Bronchial epithelial cell (primary cell): ENCODE measurements at places on chromosomes 2 and 18. TPM values are rescaled to one million over a fixed set of nuclear protein-coding genes. Genes with fewer than 3 reads are reported as not detected.

The METTL21A gene
- total RNA-seq = 7.7 and 11.6 TPM in 2 replicates

The CYRIA gene
- total RNA-seq = 0.79 and 4.1 TPM in 2 replicates

The CCDC141 gene
- not detected in 2 replicates for total RNA-seq

The UBXN4 gene
- total RNA-seq = 36.6 and 56.1 TPM in 2 replicates

The STARD6 gene
- not detected in 2 replicates for total RNA-seq

The KLHL30 gene
- 0.26 and 0.38 TPM in 2 replicates for total RNA-seq

- DNase-seq = no peak
These were observed 10.3 kb upstream of the B3GNT2 start for GRCh38 chr2:62185475-62186155.

DNA sequence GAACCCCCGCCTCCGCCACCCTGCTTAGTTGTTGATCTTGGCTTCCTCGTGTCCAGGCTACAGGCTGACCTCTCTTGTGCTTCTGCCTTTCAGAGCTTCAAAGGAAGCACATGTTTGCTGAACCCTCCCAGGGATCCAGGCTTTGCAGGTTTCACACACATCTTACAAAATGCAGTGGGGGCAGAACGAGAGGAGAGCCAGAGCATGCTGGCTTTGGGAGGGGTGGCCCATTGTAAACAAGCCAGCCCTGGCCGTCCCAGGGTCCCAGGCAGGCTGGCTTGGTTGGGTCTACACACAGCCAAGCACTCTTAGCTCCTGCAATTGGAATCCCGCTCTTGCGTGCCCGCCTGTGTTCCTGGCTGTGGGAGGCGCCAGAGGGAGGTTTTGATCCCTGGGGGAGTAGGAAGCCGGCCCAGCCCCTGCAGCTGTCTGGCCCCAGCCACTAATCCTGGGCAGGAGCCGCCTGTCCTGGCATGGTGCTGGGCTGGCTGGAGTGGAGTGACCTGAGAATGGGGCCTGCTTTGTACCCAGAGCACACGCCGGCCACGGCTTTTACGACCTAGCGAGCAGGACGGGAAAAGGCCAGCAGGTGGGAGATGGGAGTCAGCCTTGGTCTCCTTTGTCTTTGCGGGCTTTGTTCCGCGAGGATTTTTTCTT lies 53.9 kb downstream of the SH3BP4 start:
- DNase-seq = no peak

GRCh38 chr2:8677646-8678592 lies 3.9 kb upstream of the ID2 start:
- DNase-seq = no peak

- DNase-seq = no peak
These were observed 62.6 kb downstream of the C18orf63 start for GRCh38 chr18:74378179-74378682.

DNA sequence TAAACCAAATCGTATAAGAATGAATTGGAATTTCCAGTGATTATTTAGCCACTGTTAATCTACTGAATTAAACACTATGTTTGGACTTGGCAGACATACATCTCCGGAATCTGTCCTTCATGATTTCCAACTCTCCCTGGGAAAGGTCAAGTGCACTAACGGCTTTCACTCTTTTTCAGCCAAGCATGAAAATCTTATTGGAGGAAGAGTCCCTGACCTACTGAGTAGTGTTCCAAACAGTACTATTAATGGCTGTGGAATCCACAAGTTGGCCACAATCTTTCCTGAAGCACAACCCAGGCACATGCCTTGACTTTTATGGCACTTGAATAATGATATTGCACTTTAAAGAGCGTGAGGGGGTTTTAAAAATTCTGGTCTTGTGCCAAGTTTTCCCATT lies 318.9 kb upstream of the RND3 start:
- no peak for DNase-seq

DNA sequence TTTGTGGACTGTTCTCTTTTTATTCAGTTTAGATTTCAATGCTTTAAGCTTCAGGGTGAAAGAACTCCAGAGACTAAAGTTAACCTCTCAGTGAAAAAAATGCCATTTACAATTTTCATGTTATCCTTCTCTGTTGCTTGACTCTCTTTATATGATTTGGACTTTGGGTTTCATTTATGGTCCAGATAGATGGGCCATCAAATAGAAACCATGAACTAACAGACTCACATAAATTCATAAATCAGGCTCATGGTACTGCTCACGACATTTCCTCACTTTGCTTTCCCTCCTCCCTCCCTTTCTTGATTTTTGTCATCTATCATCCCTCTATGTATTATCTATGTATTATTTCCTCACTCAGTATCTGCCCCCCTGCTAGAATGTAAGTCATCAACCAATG lies 10.0 kb downstream of the FAM110C start:
- no peak for DNase-seq

DNA sequence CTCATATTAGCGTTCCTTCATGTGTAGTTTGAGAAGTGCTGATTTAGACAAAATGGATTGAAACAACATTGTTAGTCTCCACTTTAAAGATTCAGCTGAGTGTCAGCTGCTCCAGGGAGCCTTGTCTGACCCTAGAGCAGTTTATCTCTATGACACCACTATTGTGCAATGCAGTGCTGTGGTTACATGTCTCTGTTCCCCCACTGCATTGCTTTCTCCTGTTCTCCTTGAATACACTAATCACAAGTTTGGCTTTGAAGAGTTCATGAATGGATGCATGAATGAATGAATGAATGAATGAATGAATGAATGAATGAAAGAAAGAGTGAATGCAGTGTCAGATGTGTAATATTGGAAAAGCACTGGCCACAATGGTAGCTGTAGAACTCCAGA lies 38.3 kb downstream of the GCG start:
- DNase-seq = peak; percentile 86

DNA sequence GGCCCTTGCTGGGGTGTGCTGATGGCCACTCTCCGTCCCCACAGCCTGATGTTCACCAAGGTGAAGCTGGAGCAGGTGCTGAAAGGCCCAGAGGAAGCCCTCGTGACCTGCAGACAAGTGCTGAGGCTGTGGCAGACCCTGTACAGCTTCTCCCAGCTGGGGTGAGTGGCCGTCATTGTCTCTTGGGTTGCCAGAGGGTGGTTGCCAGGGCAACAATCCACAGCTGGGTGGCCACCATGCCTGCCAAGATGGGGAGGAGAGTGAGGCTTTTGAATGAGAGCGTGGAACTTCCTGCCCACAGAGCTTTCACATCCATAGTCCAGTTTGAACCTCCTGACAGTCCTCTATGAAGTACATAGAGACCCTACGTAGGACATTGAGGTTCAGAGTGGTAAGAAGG lies 108.8 kb downstream of the STPG4 start:
- no peak for DNase-seq

- no peak for DNase-seq
These were observed 916 bp upstream of the PDCD1 start for GRCh38 chr2:241859436-241860183.

GRCh38 chr2:60309941-60310660 lies 243.4 kb downstream of the BCL11A start:
- no peak for DNase-seq

GRCh38 chr2:207072571-207072970 lies 93.2 kb downstream of the KLF7 start:
- no peak for DNase-seq

DNA sequence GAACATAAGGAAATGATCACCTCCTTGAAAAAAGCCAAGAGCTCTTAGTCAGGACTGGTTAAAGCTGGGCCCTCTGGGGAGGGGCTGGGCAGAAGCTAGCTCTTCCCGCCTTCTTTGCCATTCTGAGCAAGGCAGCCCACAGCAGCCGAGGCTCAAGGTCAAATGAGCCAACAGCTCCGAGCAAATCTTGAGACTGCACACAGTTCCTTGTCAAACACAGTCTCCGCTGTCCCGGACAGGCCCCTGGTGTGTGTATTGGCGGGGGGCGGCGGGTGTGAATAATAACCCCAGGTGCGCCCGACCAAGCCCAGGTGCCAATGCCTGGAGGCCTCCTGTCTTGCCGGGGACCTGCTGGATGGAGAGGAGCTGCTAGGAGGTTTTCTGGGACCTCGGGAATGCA lies 46.4 kb upstream of the ACAA2 start:
- no peak for DNase-seq

- DNase-seq = peak; percentile 30
These were observed 228.7 kb downstream of the HAUS1 start for GRCh38 chr18:46332921-46333341.

DNA sequence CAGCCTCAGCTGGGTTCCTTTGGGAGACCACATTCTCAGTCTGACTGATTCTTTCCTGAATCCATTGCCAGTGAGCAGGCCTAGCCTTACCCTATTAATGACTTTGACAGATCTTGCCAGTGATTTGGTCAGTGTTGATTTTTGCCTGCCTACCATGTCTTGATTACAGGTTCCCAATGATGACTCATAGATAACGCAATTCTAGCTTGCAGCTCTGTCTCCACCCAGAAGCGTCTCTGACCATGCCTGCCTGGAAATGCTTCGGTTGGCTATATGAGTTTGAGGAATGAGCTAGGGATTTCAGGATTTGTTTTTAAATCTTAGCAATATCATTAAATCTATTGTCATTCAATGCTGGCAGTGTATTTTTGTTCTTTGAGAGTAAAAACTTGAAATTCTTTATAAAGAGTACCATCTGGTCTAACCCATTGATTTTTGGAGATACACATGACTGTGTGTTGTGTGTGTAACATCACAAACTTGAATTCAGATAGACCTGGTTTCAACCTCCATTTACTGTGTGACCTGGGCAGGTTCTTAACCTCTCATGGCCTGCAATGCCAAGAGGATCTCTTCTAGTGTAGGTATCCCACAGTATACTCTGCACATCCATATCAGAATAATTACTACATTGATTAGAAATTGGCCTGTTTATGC lies 57.0 kb downstream of the CCDC150 start:
- peak; percentile 93 for DNase-seq

DNA sequence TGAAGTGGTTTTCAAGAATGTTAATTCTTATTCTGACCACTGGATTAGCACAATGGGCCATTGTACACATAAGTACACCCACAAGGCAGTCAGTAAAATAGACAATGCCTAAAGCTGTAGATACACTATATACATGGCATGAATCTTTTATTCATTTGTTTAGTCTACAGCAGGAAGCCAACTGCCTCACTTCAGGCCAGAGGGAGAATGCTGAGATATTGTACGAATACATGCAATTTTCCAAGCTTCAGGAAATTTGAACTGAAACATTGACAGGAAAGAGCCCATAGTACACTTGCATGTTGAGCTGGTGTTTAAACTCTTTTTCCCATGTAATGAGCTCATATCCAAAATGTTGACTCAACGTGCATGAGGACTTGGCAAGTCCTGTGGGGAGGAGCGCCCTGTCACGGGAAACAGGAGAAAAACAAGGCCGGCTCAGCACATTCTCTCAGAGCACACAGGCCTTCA lies 111.6 kb upstream of the CYP1B1 start:
- peak; percentile 90 for DNase-seq

- DNase-seq = peak; percentile 16
These were observed 149.2 kb downstream of the FAM210A start for GRCh38 chr18:13577091-13577697.

DNA sequence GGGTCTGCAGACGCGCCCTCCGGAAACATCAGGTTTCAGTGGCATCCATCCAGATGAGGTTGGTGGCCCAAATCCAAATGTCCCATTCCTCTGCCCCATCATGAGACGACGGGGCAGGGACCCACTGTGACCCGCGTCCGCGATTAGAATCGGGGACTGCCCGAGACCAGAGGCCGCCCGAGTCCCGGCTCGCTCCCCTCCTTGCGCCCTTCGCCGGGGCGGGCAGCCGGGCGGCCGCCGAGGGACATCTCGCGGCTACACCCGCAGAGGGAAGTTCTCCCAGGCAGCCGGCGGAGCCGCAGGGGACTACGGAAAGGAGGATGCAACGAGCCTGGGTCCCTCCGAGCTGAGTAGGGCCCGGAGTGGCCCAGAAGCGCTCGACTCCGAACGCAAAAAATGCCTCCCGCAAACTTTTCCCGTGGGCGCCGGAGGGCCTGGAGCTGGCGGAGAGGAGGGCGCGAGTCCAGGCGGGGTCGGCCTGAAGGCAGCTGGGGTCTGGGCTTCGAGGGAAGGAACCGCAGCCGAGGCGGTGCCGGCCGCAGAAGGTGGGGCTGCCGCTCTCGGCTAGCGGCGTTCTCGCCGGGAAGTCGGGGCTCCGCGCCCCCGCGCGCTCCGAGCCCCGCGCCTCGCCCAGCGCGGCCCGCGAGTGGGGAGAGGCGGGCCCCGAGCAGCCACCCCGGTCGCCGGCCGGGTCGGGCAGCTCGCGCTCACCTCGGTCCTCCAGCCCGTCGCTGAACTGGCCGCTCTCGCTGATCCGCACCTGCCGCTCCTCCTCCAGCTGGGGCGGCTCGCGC lies 580 bp downstream of the TMEM163 start:
- DNase-seq = no peak

- no peak for DNase-seq
These were observed 420.1 kb downstream of the NCKAP5 start for GRCh38 chr2:133148187-133148586.

DNA sequence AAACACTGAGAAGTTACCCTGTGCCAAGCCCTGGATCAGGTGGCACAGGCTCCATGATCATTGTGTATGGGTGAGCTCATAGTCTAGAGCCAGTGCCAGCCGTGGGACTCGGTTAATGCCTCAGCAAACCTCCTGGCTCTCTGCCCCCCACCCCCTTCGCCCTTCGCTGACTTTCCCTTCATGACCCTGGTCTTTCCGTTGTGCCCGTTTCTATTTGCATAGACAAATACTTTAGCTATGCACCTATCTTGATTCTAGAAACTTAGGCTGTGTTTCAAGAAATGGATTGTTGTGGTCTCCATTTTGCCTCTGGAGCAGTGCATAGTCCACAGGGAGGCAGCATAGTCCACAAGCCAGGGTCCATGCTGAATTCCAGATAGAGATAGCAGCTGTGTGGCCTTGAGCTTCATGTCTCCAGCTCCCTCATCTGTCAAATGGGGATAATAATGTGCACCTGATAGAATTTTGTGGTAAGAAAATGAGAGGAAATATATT lies 44.8 kb upstream of the KDM3A start:
- DNase-seq = peak; percentile 57

GRCh38 chr2:2326068-2327040 lies 4.7 kb downstream of the MYT1L start:
- DNase-seq = no peak

DNA sequence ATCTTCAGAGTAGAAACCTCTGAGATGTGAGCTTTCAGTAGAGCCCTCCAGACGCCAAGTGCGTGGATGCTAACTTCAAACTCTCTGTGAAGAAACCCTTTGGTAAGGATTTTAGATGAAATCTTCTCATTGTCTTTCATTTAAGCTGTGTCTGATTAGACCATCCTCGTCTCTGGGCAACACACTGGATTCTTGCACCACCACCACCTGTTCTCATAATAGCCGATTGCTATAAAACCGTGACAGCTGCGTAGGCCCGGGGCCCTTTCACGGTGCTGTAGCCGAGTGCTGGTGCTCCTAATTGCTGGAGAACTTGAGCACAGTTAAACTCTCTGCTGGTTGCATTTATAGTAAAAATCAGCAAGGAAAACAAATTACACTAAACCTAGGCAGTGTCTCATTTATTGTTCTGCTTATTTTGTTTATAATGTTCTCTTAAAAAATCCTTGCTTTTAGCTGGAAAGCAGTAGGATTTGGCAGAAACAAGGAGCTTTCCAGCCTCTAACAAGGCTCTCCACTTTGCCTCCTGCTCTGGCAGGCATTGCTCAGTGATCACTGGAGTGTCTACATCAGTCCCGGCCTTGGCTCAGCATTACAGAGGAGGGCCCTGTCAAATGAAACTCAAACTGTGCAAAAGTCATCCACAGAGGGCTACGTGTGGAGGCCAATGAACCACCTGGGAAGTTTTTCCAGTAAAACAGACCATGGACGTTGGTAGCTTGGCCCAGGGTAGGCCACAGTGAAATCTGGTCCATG lies 40.9 kb upstream of the MBP start:
- no peak for DNase-seq

- DNase-seq = peak; percentile 69
These were observed 545.0 kb upstream of the ZNF804A start for GRCh38 chr2:184053326-184053725.

GRCh38 chr2:101677658-101678057 lies 19.8 kb upstream of the MAP4K4 start:
- DNase-seq = no peak

- no peak for DNase-seq
These were observed 31.9 kb downstream of the NFATC1 start for GRCh38 chr18:79427368-79428225.
